ENCODE measurements at places on chromosomes 12 and 14.

GRCh38 chr12:20513189-20513588 lies 144.9 kb downstream of the PDE3A start:
- DNase-seq, result no peak

GRCh38 chr14:96586056-96586455 lies 83.9 kb downstream of the PAPOLA start:
- DNase-seq, result no peak

- DNase-seq, result no peak
Measured at GRCh38 chr14:40581264-40581663, 1025.4 kb upstream of the LRFN5 start.

DNA sequence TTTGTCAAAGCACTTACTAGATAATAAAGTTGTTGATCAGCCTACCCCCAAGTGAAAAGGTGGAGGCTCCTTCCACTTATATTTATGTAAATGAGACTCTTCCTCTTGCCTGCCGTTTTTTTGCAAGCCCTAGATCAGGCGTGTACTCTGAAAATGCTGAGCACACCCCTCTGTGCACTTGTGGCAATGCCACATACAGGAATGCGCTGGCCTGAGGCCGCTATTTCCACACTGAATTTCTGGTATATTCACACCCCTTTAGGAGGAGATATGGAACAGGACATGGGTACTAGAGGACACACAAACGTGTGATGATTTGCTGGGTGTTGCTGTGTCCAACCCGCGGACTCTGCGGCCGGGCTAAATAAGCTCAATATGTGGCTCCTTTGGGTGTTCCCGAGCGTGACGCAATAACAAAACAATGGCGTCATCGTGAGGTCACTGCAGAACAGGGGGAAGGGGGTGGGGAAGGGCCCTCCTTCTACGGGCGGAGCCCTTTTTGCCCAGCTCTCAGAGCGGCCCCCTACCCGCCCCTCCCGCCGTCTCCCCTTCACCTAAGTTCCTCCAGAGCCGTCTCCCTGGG lies 554 bp upstream of the TSPAN31 start:
- no peak for DNase-seq

DNA sequence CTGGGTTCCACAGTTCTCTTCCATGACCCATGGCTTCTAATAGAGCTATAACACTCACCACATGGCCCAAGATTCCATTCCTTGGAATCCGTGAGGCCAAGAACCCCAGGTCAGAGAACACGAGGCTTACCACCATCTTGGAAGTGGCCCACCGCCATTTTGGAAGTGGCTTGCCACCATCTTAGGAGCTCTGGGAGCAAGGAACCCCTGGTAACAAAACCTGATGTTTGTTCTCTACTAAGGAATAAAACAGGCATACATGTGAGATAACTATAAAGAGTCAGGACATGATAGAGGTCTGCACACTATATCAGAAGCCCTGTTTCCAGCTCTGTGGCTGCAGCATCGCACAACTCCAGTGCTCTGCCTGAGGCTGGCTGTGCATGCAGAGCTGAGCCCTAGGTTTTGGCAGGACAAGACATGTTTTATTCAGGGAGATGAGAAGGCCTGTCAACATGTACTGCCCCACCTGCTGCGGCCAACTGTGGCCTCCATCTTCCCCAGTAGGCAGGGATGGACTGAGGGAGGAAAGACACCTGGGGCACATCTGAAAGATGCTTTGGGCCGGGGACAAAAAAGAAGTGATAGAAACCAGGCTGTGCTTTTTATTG lies 344.9 kb downstream of the DAD1 start:
- DNase-seq, result no peak

GRCh38 chr14:89293314-89293916 lies 123.6 kb downstream of the FOXN3 start:
- DNase-seq, result peak; percentile 67

DNA sequence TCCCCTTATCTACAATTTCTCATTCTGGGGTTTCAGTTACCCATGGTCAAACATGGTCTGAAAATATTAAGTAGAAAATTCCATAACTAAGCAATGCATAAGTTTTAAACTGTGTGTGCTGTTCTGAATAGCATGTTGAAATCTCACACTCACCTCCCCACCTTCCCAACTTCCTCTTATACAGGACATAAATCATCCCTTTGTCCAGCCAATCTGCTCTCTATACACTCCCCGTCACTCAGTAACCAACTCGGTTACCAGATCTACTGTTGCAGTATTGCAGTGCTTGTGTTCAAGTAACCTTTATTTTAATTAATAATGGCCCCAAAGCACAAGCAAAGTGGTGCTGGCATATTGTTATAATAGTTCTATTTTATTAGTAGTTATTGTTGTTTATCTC lies 420.5 kb downstream of the GXYLT1 start:
- no peak for DNase-seq

DNA sequence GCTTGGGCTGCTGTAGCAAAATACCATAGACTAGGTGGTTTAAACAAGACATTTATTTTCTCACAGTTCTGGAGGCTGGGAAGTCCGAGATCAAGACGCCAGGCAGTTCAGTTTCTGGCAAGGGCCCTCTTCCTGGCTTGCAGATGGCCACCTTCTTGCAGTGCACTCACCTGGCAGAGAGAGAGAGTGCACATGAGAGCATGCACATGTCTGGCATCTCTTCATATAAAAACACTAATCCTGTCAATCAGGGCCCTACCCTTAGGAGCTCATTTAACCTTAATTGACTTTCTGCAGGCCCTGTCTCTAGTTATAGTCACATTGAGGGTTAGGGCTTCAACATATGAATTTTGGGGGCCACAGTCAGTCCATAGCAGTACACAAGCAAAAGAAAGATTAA lies 12.4 kb upstream of the EVL start:
- no peak for DNase-seq

- DNase-seq, result no peak
Measured at GRCh38 chr12:105419606-105420005, 89.1 kb downstream of the C12orf75 start.

GRCh38 chr12:214003-214741 lies at the start of gene SLC6A12:
Gene SLC6A12, minus strand, starts transcription at chr12:214157. Its CDS starts 4,171 bp downstream, at chr12:209986.
- no peak for DNase-seq
